ENCODE measurements at places on chromosomes 12 and 14.

DNA sequence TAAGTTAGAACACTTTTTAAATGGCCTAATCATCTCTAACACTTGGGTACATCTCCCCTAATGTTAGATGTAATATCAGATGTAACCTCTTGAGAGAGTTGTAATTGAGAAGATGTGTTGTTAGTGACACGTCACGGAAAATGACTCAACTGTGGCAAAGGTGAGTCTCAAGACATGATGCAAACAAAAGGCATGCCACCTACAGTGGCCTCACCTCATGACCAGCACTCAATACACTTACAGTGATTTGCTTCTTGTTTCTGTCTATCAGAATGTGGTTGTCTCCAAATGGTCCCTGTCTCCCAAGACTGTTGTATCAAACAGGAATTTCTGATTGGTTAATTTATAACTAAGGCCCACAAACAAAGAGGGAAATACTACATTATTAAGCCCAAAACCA is 91.2 kb downstream of the SLC25A21 start:
- DNase-seq = no peak

DNA sequence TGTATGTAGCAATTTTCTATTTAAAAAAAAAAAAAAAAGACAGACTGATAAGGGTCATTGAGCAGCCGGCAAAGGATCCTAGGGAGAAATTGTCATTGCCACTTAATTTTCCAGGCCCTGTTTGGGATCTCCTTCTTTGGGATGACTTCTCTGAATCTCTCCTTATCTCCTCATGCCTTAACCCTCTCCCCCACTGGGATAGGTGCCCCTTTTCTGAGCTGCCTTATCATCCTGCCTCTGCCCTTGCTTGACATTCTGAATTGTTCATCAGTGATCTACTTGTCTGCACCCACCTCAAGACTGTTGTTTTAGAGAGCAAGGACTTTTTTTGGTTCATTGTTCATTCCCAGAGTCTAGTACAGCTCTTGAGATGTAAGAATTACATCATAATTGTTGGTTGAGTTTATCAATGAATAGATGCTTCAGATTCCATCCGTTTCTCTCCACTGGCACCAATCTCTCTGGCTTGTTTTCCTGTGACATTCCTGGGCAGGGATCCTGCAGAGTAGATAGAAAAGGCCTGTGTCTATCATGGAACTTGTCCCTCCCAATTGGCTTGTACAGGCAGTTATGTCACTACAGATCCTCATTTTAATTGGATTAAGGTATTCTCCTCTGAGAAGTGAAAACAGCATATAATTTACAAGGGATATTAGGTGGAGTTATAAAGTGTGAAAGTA is 42.6 kb downstream of the SOCS2 start:
- DNase-seq = no peak

- DNase-seq = no peak
Observed at GRCh38 chr14:66758031-66758613, 250.2 kb downstream of the GPHN start.

DNA sequence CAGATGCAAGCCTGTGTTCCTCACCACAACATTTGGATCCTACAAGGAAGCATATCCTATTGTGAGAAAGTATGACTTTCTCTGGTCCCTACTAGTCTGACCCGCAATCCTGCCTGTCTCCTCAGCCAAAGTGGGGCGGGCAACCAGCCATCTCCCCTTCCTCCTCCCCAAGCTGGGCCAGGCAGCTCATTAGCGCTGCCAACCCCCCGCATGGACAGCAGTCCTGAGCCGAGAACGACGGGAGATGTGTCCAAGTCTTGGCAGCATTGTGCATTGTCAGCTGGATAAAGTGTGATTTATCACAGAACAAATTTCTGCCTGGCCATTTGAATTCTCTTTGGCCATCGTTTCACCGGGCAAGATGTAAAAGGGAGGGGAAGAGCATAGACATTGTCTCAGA is 139.4 kb downstream of the SLC15A4 start:
- DNase-seq = no peak

- peak; percentile 10 for DNase-seq
Observed at GRCh38 chr12:53676656-53677015, 753 bp upstream of the ATP5MC2 start.

GRCh38 chr12:92524489-92524888 is 178.3 kb upstream of the PLEKHG7 start:
- no peak for DNase-seq

DNA sequence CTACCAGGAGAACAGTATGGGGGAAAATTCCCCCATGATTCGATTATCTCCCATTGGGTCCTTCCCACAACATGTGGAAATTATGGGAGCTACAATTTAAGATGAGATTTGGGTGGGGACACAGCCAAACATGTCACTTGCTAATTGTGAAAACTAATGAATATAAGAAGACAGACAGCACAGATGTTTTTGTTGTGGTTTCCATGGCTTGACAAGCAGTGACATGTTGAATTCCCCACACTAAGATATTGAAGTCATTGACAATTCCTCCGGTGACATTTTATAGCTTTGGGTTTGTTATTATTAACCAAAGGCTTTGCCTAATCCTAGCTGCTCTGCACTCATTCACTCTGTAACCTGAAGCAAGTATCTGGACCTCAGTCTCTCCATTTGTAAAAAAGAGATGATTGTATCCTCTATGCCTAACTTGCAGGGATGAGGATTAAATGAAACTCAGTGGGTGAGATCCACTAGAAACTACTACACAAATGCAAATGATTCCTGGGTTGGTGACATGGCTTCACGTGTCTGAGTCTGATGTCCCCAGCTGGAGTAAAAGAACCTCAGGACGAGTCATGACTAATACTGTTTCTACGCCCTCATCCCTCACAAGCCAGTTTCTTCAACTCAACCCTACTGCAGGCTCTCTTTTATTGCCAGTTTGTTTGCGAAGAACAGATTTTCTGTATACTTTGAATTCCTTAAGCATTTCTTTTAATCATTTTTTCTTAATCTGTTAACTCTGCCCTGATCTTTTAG is 71.6 kb downstream of the ASCL1 start:
- DNase-seq = no peak

- DNase-seq = peak; percentile 19
Observed at GRCh38 chr12:24742378-24742777, 206.5 kb downstream of the BCAT1 start.

DNA sequence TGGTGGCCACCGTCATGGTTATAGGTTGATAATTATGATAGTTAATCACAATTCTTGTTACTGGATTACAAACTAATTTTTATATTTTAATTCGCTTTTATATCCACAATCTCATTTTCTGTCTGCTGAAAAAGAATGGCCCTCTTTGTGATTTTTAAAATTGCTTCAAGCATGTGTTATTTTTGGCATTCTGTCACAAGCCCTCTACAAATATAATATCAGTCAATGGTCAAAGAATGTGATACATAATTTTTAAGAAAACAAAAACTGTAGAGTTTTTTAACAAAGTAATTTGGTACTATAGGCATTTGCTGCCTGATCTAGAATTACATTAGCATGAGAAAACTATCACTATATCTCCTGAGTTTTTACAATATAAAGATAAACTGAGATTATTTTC is 352.0 kb upstream of the TMTC1 start:
- DNase-seq = no peak

DNA sequence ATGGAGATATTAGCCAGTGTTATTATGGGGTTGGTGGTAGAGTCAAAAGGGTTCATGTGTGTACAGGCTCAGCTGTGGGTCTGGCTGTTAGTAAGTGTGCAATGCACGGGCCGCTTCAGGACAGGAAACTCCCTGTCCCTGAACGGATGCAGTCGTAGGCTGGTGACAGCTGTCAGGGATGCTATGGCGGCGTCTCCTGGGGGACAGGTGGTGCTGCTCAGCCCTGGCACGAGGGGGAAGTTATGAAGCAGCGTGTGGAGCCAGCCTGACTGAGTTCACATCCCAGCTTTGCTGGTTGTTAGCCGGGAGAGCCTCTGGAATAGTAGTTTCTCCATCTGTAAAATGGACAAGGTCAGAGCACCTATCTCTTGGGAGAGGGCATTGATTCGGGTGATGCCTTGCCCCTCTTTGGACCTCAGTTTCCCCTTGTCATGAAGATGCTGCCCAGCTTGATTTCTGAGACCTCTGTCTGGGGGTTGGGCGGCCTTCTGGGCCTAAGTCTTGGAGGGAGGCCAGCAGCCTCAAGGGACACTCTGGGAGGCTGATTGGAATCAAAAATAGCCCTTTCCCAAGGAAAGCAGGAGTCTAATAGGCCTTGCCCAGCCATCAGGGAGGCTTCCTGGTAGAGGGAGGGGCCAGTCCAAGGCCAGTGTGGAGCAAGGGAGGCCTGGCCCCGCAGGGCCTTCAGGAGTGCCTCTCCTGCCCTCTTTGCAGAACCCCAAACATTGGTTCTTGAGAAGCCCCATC is 7.1 kb downstream of the ASB2 start:
- no peak for DNase-seq

- DNase-seq = no peak
Observed at GRCh38 chr14:21149641-21150367, 6.1 kb downstream of the OR5AU1 start.

GRCh38 chr12:117921929-117922777 is 46.6 kb downstream of the KSR2 start:
- DNase-seq = no peak

DNA sequence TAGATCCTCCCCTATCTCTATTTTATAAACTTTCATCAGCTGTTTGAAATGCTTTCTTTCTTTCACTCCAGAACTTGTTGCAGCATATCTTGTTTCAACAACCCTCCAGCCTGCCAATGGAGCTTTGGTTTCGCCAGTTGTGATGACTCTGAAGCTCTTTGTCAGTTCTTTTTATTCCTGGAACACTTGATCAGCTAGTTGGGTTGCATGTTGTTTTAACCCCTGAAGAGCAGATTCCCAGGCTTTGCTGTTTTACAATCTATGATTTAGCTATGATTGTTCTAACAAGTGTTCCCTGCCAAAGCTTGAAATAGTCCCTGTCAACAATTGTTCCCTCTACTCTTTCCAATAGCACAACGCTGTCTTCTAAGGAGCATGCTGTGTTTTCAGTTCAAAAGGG is 50.6 kb upstream of the FUT8 start:
- DNase-seq = no peak

DNA sequence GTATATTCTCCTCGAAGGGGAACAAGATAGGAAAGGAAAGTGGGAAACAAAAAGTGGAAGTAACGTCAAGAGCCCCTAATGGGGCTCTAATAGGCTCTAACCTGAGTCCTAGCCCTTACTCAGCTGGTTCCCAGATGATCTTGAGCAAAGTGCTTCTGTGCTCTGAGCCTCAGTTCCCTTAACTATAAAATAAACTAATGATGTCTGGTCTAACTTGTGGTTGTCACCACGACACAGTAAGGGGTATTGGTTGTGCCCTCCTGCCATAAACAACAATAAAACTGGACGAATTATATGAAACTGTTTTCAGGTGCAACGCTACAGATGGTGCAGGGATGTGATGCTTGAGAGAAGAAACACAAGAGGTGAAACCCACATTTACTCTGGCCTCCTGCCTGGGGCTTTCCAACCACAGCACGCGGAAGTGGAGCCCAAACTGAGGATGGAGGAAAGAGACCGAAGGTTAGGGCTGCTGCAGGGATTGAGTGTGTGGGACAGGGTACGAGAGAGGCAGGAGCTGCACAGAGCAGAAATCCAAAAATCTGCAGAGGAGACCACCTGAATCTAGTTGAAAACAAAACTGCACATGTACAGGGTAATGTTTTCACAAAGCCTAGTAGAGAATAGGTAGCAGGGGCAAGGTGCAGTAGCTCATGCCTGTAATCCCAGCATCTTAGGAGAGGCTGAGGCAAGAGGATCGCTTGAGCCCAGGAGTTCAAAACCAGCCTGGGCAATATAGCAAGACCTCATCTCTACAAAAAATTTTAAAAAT is 45.6 kb upstream of the BCL2L14 start:
- peak; percentile 55 for DNase-seq

- DNase-seq = no peak
Observed at GRCh38 chr14:104929268-104930230, 4.9 kb downstream of the PLD4 start.

DNA sequence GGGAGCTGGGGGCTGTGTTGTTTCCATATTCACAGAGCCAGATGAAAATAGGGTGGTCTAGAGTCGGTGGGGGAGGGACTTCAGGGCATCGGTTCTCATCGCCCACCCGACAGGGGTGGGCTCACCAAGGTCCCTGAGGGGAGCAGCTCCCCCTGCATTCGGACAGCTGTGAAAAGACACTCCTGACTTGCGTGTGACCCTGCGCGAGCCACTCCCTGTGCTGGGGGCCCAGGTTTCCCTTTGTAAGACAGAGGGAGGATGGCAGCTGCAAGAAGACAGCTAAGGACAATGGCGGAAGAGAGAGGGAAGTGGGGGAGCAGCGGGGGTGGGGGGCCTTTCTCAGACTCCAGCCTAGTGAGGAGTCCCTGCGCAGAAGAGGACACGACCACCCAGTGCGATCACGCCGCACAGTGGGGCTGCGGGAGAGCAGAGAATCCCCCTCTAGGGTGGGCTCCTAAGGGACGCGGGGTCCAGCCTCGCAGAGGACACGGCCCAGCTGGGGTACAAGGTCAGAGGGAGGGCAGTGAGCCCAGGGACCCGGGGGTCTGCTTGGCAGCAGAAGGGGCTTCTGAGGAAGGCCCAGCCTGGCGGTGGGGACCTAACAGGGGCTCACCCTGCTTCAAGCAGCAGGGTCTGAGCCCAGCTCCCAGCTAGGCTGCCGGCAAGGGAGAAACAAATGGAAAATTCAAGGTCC is 326.9 kb upstream of the DIO3 start:
- DNase-seq = no peak

- peak; percentile 29 for DNase-seq
Observed at GRCh38 chr12:6697584-6698351, 2.8 kb downstream of the PIANP start.

GRCh38 chr12:73531752-73532151 is 1005.9 kb upstream of the ATXN7L3B start:
- DNase-seq = no peak

DNA sequence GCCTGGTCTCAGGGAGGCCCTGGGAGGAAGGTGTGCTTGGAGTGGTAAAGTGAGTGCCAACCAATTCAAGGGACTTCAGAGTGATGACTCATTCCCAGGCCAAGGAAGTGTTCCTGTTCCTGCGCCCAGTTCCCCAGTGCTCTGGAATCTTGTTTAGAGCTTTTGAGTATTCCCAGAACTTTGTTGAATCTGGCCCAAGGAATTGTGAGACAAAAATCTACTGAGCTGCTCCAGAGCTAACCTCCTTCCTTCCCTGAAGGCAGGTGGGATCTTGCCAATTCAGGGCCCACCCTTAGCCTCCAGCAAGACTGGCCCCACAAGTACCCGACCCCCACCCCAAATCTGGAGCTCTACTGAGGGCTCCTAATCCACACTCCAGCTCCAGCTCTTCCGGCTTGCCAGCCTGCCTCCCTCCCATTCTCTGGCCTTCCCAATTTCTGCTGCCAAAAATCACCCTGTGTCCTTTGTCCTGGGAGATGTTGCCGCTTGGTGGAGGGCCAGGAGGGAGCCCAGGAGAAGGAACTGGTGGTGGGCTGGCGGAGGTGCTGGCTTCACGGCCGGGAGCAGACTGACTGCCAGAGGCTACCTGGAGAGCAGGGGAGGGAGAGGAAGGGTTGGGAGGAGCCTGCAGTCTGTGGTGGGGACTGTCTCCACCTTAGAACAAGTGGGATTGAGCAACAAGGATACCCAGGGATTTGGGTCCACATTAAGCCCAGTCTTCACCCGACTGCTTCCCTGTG is 2.0 kb upstream of the ATN1 start:
- DNase-seq = no peak

Data from CD4-positive, alpha-beta T cell treated with Interleukin-4 for 1 hour (primary cell).